SK-N-DZ (cell line): ENCODE measurements at places on chromosomes 13 and 19.
A peak's percentile ranks its signal among the peaks of the same experiment; 100 is the strongest.

- DNase-seq: no peak
These were observed 375.5 kb downstream of the IRS2 start for GRCh38 chr13:109410868-109411267.

DNA sequence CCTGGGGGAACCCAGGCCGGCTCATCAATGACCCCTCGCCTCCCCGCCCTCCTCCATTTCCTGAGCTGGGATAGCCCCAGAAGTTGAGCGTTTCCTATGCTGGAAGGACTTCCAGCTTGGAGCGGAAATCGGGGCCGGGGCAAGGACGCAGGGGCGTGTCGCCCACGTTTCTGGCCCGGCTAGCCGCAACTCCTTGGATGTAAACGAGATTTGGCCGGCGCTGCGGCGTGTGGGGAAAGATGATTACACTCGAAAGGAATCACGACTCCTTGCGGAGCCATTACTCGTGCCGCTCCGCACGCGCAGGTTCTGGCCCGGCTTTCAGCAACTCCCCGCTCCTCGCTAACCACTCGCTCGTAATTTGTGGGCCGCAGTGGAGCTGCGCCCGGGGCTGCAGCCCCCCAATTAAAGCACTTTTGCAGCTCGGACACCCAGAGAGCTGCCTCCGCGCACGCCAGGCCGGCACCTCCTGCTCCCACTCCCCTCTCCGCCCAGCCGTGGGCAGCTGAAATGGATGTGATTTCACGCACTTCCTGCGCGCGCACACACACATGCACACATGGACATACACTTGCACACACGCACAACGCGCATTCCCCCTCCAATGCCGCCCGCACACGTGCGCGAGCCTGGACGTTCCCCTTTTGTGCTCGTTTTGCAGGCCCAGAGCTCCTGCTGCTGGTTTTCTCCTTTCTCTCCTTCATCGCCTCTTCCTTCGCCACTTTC, 15.7 kb downstream of the ZIC5 start:
- DNase-seq: no peak

GRCh38 chr13:51015973-51016372, 95.1 kb downstream of the C13orf42 start:
- no peak for DNase-seq

- DNase-seq: peak; percentile 52
These were observed 5.3 kb upstream of the PROZ start for GRCh38 chr13:113152984-113153809.

DNA sequence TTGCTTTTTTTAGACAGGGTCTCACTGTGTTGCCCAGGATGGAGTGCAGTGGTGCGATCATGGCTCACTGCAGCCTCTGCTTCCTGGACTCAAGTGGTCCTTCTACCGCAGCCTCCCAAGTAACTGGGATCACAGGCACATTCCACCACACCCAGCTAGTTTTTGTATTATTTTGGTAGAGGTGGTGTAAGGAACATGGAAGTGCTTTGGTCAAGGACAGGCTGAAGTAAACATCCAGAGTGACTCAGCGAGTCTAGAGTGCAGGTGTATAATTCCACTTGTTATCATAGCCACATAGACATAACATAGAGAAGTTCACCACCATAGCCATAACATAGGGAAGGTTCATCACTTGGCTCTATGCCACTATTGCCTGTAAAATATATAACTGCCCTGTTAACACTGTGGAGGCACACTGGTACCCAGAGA, 98.6 kb downstream of the RBM26 start:
- DNase-seq: no peak

GRCh38 chr19:15424692-15425272, 6.0 kb upstream of the AKAP8L start:
- no peak for DNase-seq

- DNase-seq: peak; percentile 16
These were observed 59.1 kb upstream of the ZNF30 start for GRCh38 chr19:34867631-34868030.

DNA sequence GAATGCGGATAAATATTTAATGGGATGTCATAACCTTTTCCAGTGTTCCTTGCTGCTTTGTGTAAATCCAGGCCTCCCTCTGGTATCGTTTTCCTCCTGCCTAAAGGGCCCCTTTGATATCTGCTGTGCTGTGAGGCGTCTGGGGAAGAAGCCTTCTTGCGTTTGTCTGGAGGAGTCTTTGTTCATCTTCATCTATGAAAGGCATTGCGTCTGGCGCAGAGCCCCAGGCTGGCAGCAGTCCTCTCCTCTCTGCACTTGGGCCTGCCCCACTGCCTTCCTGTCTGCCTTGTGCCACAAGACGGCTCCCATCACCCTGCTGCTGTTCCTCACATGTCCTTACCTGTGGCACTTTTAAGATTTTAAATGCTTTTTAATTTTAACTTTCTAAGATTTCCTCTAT, 9.8 kb downstream of the PROZ start:
- no peak for DNase-seq

DNA sequence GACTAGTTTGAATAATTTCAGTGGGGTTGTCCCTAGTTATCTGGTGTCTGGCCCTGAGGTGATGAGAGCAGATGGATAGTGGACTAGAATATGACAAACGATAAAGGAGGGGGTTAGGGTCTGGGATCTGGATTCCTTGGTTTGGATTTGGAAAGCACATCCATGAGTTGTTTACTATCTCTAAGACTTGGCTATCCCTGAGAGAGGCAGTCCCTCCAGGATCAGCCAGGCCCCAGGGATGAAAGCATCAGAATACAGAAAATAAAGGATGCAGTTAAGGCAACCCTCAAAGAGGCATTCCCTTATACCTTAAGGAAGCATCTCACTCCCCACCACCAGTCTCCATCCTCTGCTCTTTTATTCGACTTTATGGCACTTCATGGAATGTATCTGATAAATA, 230.7 kb downstream of the NHLRC3 start:
- DNase-seq: no peak

DNA sequence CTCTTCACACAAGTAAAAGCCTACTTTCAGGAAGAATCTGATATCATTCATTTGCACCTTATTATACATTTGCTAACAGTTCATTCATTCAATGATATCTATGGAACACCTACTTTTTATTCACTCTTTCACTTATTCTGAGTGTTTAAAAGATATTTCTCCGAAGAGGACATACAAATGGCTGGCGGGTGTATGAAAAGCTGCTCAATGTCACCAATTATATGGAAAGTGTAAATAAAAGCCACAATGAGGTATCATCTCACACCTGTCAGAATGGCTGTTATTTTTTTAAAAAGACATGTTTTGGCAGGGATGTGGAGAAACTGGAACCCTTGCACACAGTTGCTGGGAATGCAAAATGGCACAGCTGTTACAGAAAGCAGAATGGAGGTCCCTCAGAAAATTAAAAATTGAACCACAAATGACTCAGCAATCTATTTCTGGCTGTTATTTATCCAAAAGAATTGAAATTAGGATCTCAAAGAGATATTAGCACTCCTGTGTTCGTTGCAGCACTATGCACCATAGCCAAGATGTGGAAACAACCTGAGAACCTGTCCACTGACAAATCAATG, 127.6 kb upstream of the IRS2 start:
- DNase-seq: no peak

GRCh38 chr13:33537026-33537425, 251.5 kb upstream of the STARD13 start:
- DNase-seq: no peak

DNA sequence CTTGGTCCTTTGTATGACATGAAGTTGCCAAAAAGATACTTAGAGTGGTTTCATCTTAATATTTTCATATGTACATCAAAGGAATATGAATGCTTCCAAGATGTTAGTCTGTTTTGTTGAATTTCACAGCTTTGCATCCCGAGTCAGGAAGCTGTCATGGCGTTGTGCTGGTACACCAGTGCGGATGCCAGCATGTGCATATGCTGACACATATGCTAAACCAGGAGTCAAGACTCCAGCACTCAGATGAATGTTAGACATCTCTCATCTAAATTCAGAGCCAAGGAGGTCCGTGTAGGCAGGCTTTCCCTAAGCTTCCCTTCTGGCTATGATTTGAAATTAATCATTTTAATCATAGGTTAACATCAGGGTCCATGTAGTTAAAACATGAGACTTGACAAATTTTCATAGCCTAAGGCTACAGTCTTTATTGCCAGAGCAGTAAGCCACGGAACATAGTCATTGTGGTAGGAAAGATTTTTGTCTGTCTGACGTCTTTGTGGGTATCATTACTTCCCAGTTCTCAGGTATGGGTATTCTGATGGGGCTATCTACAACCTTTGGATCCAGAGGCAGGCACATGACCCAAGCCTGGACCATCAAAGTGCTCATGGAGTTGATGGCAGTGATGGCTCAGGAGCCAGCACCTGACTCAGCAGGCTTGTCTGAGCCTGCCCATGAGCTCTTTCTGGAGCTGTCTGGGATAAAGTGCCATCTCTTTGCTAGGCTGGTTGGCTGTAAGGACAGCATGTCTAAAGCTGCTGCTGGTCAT, 246.1 kb downstream of the KCNRG start:
- DNase-seq: no peak

- no peak for DNase-seq
These were observed 10.4 kb upstream of the KLK15 start for GRCh38 chr19:50843701-50844221.

DNA sequence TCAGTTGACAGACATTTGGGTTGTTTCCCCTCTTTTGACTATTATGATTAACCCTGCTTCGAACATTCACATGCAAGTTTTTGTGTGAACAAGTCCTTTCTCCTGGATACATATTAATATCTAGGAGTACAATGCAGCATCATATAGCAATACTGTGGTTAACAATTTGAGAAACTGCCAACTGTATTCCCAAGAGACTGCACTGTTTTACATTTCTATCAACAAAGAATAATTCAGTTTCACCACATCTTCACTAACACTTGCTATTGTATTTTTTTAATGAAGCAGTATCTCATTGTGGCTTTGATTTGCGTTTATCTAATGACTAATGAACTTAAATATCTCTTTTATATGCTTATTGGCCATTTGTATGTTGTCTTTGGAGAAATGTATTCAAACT, 184.6 kb upstream of the NBEA start:
- no peak for DNase-seq

DNA sequence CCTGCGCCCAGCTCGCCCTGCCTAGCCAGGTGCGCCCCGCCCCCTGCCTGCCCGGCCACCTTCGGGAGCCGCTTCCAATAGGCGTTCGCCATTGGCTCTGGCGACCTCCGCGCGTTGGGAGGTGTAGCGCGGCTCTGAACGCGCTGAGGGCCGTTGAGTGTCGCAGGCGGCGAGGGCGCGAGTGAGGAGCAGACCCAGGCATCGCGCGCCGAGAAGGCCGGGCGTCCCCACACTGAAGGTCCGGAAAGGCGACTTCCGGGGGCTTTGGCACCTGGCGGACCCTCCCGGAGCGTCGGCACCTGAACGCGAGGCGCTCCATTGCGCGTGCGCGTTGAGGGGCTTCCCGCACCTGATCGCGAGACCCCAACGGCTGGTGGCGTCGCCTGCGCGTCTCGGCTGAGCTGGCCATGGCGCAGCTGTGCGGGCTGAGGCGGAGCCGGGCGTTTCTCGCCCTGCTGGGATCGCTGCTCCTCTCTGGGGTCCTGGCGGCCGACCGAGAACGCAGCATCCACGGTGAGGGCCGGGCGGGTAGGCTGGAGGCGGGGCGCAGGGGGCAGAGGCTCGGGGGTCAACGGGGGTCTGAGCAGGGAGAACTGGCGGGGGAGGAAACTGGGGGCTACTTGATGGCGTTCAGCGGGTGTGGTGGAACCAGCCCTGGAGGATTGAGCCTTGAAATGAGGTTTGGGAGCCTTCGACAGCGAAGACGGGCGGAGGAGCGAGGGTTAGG, at the start of gene SPINT2:
TSS of gene SPINT2 (plus strand) at position 88 of the 727 bp plus-strand sequence. CDS start at position 408, 320 bp downstream.
- peak; percentile 36 for DNase-seq

DNA sequence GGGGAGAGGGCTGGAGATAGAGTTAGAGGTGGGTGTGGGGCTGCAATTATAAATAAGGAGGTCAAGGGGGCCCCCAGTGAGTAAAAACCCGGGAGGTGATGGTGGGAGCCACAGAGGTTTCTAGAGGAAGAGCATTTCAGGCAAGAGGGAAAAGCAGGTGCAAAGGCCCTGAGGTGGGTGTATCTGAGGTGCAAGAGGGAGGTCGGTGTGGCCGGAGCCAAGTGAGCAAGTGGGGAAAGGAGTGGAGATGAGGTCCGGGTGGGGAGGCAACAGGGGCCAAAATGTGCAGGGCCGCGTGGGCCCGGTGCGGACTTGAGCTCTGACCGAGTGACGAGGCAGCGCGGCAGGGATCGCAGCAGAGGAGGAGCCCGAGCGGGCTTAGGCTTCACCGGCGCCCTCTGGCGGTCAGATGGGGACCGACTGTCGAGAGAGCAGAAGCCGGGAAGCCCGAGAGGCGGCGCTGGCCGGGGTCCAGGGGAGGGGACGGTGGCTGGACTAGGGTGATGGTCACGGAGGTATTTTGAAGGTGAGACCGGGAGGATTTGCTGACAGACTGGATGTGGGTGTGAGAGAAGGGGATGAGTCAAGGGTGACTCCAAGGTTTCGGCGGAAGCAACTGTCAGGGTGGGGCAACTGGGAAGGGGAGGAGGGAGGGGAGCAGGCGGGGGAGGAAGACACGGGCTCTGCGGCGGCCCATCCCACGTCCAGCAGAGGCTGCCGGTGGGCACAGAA, 17.7 kb upstream of the SPACA4 start:
- peak; percentile 59 for DNase-seq

DNA sequence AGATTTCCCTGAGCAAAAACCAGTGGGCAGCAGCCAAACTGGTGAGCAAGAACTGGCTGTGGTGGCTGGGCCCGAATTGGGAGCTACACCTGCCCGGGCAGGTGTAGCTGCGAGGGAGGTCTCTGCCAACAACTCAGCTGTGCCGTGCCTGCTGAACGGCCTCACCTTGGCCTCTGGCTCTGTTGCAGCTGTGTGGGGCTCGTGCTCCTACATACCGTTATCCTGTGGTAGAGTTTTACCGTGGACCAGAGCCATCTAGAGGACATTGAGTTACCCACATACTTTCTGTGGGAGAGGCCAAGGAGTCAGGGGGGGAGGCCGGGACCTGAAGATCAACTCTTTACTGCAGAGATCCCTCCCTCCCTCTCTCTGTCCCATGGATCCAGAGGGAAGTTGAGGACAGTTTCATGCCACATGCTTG, 113.2 kb downstream of the TM9SF2 start:
- peak; percentile 17 for DNase-seq
